NCI-H1694 treated with DMSO at 0.1 percent for 48 hours (cell line): ENCODE measurements at places on chromosomes 1 and 21.

GRCh38 chr1:40694353-40694874 lies 2.9 kb downstream of the NFYC start:
- no peak for DNase-seq

GRCh38 chr1:58308206-58308605 lies 238.3 kb downstream of the OMA1 start:
- DNase-seq = no peak

DNA sequence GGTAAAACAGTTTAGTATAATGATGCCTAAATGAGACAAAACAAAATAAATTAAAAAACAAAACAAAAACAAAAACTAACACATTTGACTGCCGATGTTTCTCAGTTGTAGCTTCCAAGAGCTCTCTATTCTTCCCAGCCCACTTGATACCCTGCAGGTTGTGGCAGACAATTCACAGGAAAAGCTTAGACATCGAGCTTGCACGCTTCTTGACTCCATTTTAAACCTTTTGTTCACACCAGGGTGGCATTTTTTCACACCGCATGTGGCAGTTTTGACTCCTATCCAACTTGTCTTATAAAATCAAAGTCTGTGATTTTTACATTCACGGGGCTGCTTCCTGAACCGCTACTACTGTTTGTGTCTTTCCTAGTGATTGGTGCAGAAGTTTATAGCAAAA lies 575.9 kb downstream of the USP25 start:
- DNase-seq = no peak

- DNase-seq = no peak
Measured at GRCh38 chr1:198913667-198914066, 274.8 kb downstream of the PTPRC start.

DNA sequence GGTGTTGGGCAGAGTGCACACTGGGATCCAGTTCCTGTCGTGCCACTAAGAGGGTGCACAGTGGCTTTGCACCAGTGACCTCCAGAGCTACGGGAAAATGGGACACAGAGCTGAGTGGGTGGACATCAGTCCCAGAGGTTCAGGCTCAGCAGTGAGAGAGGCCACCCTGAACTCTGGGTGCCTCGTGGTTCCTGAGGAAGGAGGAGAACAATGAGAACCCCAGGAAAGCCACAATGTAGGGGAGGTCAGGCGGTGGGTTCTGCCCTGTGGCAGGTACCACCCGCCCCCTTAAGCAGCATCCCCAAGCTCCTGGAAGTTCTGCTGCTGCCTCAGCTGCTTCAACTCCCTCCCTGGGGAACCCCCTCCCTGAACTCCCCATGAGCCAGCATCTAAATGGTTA lies 112.2 kb downstream of the GRIK3 start:
- no peak for DNase-seq

DNA sequence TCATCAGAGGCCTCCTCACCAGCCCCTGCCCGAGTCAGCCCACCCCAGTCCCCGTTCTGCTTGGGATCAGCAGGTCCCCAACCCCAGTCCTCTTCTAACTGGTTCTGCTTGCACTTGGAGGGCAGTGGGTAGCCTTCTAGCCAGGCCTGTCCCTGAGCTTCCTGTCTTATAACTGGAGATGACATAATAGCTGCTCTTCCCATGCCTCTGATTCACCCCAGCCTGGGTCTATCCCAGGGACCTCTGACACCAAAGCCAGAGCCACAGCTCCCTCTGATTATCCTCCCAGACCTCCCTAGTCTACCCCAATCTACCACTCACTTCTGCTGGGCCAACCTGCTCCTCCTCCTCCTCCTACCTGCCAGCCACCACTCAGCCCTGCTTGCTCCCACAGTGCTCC lies 31.4 kb downstream of the IQGAP3 start:
- no peak for DNase-seq

- DNase-seq = no peak
Measured at GRCh38 chr1:54114955-54115354, 37.8 kb downstream of the CDCP2 start.

- no peak for DNase-seq
Measured at GRCh38 chr1:22485431-22485830, 33.8 kb downstream of the ZBTB40 start.

GRCh38 chr1:244850896-244851295 lies 13.4 kb downstream of the HNRNPU start:
- no peak for DNase-seq

GRCh38 chr1:87399264-87399663 lies 70.6 kb downstream of the LMO4 start:
- DNase-seq = no peak

DNA sequence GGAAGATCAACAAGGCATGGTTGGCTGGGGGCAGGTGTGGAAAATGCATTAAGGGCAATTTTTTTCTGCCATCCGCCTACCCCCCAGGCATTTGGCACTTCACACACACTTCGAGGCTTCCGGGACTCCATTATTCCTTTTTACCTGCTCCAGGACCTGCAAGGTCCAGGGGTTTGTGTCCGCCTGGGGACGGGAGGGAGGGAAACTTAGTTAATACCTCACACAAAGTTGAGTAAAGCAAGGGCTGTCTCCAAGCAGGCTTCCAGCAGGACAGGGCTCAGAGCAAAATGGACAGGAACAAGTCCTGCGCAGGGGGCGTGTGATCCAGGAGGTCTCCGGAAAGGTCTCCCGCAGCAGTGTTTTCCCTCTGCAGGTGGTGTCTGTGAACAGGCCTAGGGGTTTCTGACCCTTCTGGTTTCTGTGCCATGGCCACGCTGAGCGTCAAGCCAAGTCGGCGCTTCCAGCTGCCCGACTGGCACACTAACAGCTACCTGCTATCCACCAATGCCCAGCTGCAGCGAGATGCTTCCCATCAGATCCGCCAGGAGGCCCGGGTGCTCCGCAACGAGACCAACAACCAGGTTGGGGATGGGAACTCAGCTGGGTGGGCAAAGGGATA lies 712 bp downstream of the TEKT2 start:
- no peak for DNase-seq

DNA sequence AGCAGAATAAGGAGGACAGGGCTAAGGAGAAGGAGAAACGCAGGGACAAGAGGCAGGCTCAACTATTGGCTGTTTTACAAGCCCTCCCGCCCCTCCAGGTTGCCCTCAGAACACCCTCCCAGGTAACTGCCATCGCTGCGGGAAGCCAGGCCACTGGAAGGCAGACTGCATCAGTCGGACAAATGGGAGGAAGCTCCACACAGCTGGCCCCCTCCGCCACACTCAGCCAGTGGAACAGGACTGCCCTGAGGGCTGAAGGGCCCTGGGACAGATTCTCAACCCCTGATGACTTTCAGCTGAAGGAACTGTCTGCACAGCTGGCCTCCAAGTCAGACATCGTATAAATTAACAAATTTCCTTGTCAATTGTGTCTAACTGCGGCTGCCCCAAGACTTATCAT lies 21.8 kb downstream of the LRRC3 start:
- DNase-seq = no peak

DNA sequence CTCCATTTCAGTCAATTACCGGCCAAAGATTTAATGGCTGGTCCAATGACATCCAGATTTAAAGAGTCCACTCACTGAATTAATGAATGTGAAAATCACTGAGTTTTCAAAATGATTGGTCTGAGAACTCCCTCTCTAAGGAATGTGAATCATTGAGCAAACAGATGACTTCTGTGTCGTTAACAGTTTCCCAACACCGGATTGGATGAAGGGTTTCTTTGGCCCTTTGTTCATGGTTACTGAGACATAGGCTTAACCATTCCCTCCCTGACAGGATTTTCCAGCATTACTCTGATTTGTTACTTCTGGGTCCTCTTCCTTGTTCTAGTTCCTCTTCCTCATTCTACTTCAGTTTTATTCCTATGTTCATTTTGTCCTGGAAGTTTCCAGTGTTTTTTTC lies 1.5 kb upstream of the CLDN17 start:
- no peak for DNase-seq

DNA sequence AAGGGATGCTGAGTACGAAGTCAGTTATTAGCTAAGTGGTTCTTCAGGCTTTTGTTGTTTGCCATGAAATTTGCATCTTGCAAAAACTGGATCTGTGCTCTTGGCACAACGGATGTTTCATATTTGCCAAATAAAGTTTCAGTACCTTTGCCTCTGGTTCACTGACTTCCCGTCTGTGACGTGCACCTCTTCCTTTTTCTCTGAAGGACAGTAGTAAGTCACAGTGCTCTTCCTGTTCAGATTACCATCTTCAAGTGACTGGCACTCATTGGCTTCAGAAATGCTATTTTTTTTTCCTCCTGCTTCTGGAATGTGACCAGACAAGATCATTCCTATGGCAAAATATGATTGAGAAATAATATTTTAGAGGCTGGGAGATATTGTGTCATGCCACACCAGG lies 75.9 kb upstream of the GREM2 start:
- DNase-seq = no peak

GRCh38 chr1:214327514-214327913 lies 46.6 kb downstream of the SMYD2 start:
- no peak for DNase-seq

- DNase-seq = no peak
Measured at GRCh38 chr1:32761936-32762335, 55.2 kb downstream of the YARS1 start.

- DNase-seq = peak; percentile 29
Measured at GRCh38 chr1:220045356-220046051, 801 bp downstream of the EPRS1 start.

DNA sequence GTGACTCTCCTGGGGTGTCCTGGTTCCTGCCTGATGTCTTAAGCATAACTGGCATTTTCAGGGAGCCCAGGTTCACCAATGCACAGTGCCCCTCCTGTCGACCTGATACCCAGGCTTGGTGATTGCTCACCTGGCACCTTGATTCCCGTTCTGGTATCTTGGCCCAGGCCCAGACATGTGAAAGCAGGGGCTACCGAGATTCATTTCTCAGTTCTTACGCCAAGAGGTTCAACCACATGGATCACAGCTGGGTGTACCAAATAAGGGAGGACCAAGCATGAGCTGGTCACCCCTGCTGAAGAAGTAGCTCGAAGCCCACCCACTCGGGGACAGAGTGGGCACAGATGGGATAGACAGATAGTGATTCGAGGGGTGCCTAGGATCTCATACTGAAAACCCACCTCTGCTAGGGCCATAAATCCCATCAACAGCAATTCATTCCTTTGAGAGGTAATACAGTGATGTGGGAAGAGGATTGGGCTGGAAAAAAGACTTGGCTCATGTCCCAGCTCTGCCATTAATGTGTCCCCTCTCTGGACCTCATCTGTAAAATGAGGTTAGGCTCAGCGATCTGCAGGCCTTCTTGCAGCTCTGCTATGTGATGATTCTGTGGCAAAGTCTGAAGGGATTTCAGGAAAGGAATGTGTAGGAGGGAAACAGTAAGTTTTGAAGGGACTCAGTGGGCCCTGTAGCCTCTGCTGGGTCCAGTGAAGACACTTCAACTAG lies 2.7 kb downstream of the EPHX1 start:
- no peak for DNase-seq

- no peak for DNase-seq
Measured at GRCh38 chr21:25734654-25734903, 125 bp downstream of the ATP5PF start.

DNA sequence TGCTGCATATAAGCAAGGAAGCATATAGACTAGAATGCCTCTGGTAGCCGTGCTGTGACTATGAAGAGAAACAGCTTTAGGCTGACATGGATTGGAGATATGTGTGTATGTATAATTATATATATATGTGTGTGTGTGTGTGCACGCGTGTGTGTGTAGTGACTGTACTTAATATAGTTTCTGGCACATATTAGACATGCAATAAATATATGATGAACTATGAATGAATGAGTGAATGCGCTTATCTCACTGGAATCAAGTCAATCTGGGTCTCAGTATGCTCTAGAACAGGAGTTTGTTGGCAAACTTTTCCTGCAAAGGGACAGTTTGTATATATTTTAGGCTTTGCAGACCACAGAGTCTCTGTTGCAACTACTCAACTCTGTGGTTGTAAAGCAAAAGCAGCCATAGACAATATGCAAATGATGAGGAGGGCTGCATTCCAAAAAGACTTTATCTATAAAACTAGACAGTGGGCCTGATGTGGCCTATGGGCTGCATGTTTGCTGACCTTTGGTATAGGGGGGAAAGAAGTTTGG lies 482.9 kb upstream of the USP24 start:
- DNase-seq = no peak

- no peak for DNase-seq
Measured at GRCh38 chr1:57674801-57675200, 250.9 kb upstream of the DAB1 start.

DNA sequence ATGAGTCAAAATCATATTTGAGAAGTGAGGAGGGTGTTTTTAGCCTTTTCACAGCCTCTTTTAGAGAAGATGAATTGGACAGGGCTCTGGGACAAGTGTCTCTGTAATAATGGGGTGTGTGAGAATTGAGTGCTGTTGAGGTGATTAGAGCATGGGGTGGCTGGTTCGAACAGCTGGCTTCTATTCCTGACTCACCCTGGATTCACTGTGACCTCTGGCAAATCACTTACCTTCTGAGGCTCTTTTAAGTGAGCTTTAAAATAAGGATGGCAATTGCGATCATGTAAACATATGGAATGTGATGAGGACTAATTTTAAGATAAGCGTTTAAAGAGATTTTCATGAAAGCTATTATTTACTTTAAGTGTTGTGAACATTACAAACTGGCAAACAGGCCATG lies 243.4 kb downstream of the ADGRL2 start:
- DNase-seq = no peak

DNA sequence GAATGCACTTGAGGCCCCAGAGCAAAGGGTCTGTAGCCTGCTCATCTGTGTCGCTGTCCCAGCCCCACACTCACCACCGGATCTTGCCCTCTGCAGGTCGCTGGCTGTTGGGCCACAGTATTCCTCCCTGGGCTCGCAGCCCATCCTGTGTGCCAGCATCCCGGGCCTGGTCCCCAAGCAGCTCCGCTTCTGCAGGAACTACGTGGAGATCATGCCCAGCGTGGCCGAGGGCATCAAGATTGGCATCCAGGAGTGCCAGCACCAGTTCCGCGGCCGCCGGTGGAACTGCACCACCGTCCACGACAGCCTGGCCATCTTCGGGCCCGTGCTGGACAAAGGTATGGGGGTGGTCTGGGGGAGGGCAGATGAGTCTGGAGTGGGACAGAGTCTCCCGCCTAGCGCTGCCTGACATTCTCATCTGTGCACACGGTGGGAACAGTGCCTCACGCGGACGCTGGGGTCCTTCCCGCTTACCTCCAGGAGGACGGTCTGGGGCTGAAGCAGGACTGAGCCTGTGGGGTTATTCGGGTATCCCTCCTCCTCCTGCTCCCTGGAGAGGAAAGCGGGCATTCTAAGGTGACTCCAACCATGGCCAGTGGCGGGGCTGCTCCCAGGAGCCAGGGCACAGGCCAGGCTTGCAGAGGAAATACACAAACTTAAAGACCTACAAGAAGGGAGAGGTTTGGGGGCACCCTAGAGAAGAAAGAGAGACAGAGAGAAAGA lies 15.9 kb downstream of the WNT3A start:
- no peak for DNase-seq

DNA sequence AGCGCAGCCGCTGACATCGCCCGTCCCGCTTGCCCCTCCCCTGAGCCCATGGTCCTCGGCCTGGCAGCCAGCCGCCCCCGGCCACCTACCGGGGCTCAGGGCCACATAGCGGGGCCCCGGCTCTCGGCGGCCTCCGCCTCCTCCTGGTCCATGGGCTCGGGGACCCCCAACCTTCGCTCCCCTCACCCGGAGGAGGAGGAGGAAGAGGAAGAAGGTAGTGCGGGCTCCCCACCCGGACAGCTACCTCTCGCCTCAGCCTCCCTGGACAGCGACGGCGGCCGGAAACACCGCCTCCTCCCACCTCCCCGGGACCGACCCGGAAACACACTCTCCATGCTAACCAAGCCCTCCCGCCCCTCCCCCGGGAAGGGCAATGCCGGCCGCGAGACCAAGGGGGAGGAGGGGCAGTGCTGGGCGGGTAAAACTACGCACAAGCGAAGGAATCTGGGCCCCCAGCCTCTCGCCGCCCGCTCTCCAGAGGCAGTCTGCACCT lies at the start of gene KIAA0319L:
TSS of gene KIAA0319L (minus strand) at position 286 of the 493 bp plus-strand sequence. CDS start 2,912 bp downstream, outside the sequence.
- no peak for DNase-seq
